HFFc6 (cell line): ENCODE measurements at places on chromosomes 7 and 10. TPM values are rescaled to one million over a fixed set of nuclear protein-coding genes. Genes with fewer than 3 reads are reported as not detected.

GRCh38 chr10:104330168-104331110, 7.8 kb downstream of the ITPRIP start:
- H3K4me1 ChIP-seq = peaks cover 99% of the 10 kb centered on the region
- H3K36me3 ChIP-seq = peaks cover 31% of the 10 kb centered on the region
- peak overlapping the region; percentile 86 for H3K4me3 ChIP-seq

The CHAT gene
- not detected in 3 replicates for total RNA-seq

GRCh38 chr10:75751232-75751631, 319.8 kb downstream of the LRMDA start:
- peaks cover 3% of the 10 kb centered on the region for H3K27me3 ChIP-seq
- H3K4me1 ChIP-seq = no peaks in the 10 kb centered on the region
- H3K27ac ChIP-seq = no peak overlapping the region
- H3K36me3 ChIP-seq = no peaks in the 10 kb centered on the region
- H3K4me3 ChIP-seq = no peak overlapping the region
- no peak for DNase-seq

- peaks cover 19% of the 10 kb centered on the region for H3K4me1 ChIP-seq
- H3K27me3 ChIP-seq = peaks cover 35% of the 10 kb centered on the region
- DNase-seq = no peak
Measured at GRCh38 chr10:110667620-110668343, 23.6 kb downstream of the RBM20 start.

DNA sequence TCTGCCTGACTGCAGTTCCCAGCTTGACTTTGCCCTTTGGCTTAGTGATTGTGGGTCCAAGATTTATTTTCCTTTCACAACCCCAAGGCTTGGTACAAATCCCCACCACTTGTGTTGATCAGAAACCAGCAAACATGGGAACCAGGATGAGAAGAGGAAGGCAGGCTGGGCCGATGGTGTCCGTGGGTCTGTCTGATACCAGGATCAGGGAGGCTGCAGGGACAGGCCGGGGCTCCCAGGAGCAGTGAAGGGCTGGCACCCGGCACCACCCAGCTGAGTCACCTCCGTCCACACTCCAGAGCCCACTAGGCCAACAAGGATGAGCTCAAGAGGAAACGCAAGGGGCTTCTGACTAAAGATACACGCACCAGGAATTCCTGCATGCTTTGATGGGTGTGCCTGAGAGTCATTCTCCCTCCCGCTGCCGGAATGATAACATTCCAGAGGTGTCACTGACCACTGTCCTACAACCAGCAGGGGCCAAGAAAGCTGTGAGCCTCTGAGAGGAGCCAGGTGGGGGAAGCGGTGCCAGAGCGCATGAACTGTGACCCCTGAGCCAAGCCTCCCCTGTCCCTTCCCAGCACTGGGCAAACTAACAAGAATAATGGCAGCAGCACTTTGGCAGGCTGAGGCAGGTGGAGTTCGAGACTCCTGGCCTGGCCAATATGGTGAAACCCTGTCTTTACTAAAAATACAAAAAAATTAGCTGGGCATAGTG, 29.2 kb upstream of the PROSER2 start:
- peaks cover 45% of the 10 kb centered on the region for H3K4me1 ChIP-seq
- DNase-seq = peak; percentile 77
- H3K36me3 ChIP-seq = no peaks in the 10 kb centered on the region
- peaks cover 3% of the 10 kb centered on the region for H3K27me3 ChIP-seq
- peak overlapping the region; percentile 89 for H3K27ac ChIP-seq
- H3K4me3 ChIP-seq = peak overlapping the region; percentile 77

- H3K36me3 ChIP-seq = peaks cover 28% of the 10 kb centered on the region
- no peak overlapping the region for H3K4me3 ChIP-seq
- peak overlapping the region; percentile 62 for H3K27ac ChIP-seq
- H3K27me3 ChIP-seq = peaks cover 2% of the 10 kb centered on the region; the same call in 1 of the 2 replicates
Measured at GRCh38 chr7:92763636-92764423, 72.5 kb downstream of the CDK6 start.

- H3K4me3 ChIP-seq = peak overlapping the region; percentile 97
- H3K27me3 ChIP-seq = 0 out of 2 replicates have a peak, but pooled peaks cover under 1% of the 10 kb centered on the region
- peak overlapping the region; percentile 96 for H3K27ac ChIP-seq
- peak; percentile 73 for DNase-seq
Measured at GRCh38 chr10:104255311-104255981, 754 bp downstream of the GSTO1 start.

The SFTPA1 gene
- not detected in 3 replicates for total RNA-seq

DNA sequence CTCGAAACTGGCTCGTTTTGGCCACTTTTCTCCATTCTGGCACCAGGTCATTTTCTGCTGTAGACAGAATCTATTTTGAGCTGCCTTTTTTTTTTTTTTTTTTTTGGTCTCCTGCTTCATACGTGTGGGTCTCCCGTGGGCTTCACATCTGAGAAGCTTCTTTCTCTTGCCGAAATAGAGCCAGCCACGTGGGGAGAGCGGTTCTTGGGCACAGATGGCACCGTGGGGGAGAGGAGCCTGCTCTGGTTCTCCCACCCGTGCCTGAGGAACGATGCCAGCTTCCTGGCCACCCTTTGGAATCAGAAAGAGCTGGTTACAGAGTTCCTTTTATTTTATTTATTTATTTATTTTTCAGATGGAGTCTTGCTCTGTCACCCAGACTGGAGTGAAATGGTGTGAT, 48.7 kb upstream of the OCM2 start:
- H3K4me1 ChIP-seq = no peaks in the 10 kb centered on the region
- H3K4me3 ChIP-seq = no peak overlapping the region
- H3K27ac ChIP-seq = no peak overlapping the region
- no peaks in the 10 kb centered on the region for H3K36me3 ChIP-seq
- DNase-seq = no peak

DNA sequence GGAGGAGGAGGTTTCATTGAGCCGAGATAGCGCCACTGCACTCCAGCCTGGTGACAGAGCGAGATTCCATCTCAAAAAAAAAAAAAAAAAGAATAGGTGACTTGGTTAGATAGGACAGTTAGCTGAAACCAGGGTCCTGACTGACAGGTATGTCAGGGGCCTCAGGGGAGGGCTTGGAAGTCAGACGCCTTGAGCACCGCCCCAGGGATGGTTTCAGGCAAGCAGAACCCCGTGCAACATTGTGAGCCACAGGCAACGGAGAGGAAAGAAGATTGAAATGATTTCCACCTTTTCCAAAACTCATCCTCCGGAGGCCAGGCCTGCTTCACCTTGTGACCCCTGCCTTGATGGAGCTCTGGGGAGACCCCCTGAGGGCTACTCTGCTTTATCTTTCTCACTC, 8.6 kb downstream of the UCMA start:
- H3K36me3 ChIP-seq = no peaks in the 10 kb centered on the region
- H3K4me3 ChIP-seq = no peak overlapping the region
- DNase-seq = no peak
- H3K27me3 ChIP-seq = peaks cover 23% of the 10 kb centered on the region
- no peaks in the 10 kb centered on the region for H3K4me1 ChIP-seq

The SPDYE2 gene
- not detected in 2 replicates for total RNA-seq

DNA sequence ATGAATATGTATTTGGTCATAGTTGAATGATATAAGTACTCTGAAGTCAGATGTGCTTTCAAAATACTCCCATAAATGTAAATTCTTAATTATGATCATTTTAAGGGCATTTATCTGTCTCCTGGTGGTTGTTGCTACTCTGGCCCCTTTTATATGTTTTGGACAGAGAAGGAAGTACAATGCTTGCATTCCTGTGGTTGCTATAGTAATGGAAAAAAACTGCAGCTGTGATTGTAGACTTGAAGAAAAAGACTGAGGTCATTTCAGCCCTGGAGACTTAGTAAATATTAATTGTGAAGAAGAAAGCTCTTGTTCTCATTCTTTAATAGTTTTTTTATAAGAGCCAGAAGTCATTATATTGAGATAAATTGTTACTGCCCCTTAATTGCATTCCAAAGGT, 70.2 kb upstream of the FERD3L start:
- peaks cover 2% of the 10 kb centered on the region for H3K27me3 ChIP-seq
- peak; percentile 74 for DNase-seq
- H3K27ac ChIP-seq = no peak overlapping the region
- no peak overlapping the region for H3K4me3 ChIP-seq

- H3K27me3 ChIP-seq = no peaks in the 10 kb centered on the region; the same call in none of the 2 replicates
- H3K27ac ChIP-seq = no peak overlapping the region
Measured at GRCh38 chr10:82768040-82768439, 893.0 kb downstream of the NRG3 start.

The MRLN gene
- total RNA-seq = not detected in 2 replicates

DNA sequence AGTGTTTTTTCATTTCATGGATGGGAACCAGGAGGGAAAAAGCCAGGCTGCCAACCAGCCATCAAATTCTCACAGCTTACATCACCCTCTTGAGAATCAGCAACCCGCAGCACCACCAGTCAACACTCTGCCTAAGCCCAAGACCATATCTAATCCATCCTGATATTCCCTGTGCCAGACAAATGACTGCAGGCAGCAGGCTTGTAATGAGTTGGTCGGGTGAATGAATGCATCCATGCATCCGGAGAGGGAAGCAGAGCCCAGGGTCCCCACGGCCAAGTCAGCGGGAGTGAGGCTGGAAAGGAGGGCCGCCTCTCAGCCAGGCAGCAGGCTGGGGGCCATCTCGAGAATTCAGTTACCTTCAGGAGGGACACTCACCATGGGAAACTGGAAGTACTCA, 46.9 kb downstream of the SLIT1 start:
- H3K27me3 ChIP-seq = peaks cover 58% of the 10 kb centered on the region
- no peak overlapping the region for H3K27ac ChIP-seq
- no peaks in the 10 kb centered on the region for H3K4me1 ChIP-seq
- no peak overlapping the region for H3K4me3 ChIP-seq

GRCh38 chr10:59366290-59366689, 3.9 kb upstream of the FAM13C start:
- peaks cover 13% of the 10 kb centered on the region for H3K4me1 ChIP-seq
- no peak overlapping the region for H3K27ac ChIP-seq
- H3K36me3 ChIP-seq = no peaks in the 10 kb centered on the region
- H3K4me3 ChIP-seq = no peak overlapping the region

DNA sequence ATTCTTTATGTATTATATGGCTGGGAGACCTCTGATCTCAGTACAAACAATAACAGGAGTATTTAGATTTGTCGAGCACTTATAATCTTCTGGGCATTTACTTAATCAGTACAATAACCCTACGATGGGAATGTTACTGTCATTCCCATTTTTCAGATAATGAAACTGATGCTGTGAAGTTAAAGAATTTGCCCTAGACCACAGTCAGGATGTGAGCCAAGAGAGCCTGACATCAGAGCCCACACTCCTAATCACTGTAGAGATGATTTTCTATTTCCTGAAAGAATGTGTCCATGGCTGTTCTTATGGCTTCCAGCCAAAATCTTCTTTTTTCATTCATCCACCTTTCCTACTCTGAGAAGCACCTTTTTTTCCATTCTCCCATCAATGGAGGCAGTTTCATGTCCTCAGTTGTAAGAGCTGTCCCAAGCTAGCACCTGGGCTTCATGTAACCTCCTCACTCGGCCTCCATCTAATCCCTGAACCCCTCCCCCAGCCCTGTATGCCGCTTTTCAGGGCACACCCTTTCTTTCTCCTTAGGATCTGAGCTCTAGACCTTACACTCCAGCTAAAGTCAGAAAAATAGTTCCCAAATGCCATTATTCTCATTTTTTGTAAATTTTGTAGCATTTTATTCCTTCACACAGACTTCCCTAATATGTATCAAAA, 12.2 kb upstream of the CAV1 start:
- peaks cover 59% of the 10 kb centered on the region for H3K4me1 ChIP-seq
- peaks cover 13% of the 10 kb centered on the region for H3K36me3 ChIP-seq
- H3K4me3 ChIP-seq = peak overlapping the region; percentile 79
- DNase-seq = no peak
- peak overlapping the region; percentile 85 for H3K27ac ChIP-seq
- peaks cover 4% of the 10 kb centered on the region; the same call in 1 of the 2 replicates for H3K27me3 ChIP-seq

The DYDC2 gene
- total RNA-seq = not detected in 3 replicates

DNA sequence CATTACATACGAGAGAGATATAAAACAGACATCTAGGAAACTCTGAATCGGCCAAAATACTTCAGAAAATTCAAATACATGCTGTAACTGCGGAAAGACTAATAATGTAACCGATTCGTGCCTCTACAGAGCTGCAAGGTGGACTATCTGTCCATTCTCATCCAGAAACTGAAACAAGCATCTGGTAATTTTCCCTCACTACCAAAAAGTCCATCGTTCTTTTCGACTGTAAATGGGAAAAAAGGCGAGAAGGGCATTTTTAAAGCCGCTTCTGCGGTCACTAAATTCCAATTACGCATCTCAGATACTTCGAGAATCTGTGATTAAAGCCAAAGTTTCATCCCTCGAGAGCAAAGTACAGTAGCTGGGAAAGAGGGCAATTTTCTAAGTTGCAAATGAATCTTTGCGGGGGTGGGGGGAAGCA, 1.3 kb downstream of the OGA start:
- no peak for DNase-seq
- peaks cover 43% of the 10 kb centered on the region for H3K4me1 ChIP-seq
- H3K4me3 ChIP-seq = peak overlapping the region; percentile 93
- H3K36me3 ChIP-seq = peaks cover 46% of the 10 kb centered on the region
- H3K27ac ChIP-seq = peak overlapping the region; percentile 95

DNA sequence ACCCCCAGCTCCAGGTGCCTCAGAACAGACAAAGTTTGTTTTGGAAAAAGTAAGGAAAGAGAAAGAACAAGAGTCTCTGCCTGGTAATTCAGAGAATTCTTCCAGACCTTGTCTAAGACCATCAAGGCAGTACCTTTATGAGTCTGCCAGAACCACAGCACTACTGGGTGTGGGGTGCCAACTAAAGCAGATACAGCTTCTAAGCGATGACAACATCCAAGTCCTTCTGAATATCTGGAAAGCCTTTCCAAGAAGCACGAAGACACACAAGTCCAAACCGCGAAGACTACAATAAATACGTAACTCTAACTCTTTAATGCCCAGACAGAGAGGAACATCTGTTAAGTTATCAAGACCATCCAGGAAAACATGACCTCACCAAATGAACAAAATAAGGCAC, 94.3 kb downstream of the SIRT1 start:
- peaks cover 57% of the 10 kb centered on the region for H3K4me1 ChIP-seq
- H3K27ac ChIP-seq = peak overlapping the region; percentile 69
- peaks cover 74% of the 10 kb centered on the region for H3K36me3 ChIP-seq
- peaks cover 5% of the 10 kb centered on the region for H3K27me3 ChIP-seq

The GDI2 gene
- 248 and 253 TPM in 2 replicates for total RNA-seq

DNA sequence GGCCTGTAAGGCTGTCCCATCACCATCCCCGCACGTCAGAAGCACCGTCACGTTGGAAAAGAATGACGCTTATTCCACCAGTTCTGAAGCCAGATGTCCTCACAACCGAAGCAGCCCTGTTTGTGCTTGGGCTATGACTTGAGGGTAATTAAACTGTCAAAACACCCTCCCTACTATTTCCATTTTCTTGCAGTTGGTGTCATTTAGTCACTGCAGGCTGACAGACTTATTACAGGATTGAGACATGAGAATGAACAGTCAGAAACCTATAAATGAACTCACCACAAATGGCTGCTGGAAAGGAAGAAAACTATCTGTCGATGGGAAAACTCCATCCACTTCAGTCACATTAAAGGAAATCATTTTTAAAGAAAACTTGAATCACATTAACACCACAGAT, 85.3 kb downstream of the VOPP1 start:
- peaks cover 4% of the 10 kb centered on the region for H3K27me3 ChIP-seq
- no peak overlapping the region for H3K27ac ChIP-seq
- H3K4me3 ChIP-seq = no peak overlapping the region
- peaks cover 64% of the 10 kb centered on the region for H3K36me3 ChIP-seq

The PDZD7 gene
- 0.96 to 2.1 TPM (median 1.2 TPM) in 3 replicates for total RNA-seq

DNA sequence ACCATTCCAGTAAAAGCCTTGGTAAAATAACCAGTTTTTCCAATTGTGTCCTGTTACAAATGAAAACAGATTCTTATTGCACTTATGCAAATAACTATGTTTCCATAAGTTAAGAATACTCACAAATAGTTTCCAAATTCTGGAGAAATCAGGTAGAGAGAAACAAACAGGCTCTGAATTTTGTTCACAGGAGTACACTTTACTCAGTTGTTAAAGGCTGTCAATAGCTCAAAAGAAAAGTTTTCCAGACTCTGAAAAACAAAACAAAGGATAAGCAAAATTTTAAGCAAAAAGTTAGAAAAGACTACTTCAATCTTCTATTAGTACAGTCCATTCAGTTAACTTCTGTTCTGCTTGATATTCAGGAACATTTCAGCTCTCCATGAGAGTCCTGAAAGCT, 32.8 kb upstream of the ZNF365 start:
- no peaks in the 10 kb centered on the region; the same call in none of the 2 replicates for H3K27me3 ChIP-seq
- peaks cover 5% of the 10 kb centered on the region for H3K4me1 ChIP-seq
- H3K4me3 ChIP-seq = no peak overlapping the region
- H3K27ac ChIP-seq = no peak overlapping the region
